ENCODE measurements at places on chromosomes 2 and 18.

- no peak for DNase-seq
These were observed 113.7 kb upstream of the MAP4K3 start for GRCh38 chr2:39550701-39551285.

DNA sequence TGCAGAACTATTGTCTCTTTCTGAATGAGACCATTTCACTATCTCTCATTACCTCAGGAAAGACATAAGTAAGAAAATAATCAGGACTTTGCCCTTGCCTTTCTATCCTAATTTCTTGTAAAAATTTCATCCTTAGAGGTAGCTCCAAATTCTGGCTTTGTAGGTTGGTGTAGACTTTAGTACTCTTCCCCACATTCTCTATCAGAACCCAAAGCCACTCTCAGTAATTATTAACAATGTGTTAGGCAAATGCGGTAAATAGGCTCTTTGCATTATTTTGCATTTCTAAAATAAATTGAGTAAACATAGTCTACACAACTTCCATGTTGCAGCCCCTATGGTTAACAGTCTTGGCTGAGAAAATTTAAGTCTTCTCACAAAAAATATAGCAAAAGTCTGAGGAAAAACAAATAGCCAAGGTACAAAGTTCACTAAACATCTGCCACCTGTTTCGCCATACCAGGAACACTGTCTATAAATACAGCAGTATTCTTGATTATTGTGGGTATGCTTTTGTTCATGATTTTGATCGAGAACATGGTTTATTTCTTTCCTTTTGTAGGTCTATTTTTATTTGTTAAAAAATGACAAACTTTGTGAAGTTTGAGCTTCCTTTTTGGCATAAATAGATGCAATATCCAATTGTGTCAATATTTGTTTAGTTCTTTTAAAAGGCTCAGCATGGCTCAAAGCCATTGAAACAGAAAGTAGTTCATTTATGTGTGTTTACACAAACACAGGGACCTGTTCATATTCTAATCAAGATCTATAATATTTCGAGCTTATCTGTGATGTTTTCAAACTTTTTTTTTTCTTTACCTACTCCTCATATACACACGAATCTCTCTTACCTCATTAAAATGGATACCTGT, 1061.5 kb downstream of the CNTNAP5 start:
- no peak for DNase-seq

GRCh38 chr2:158996378-158996993, 28.0 kb downstream of the TANC1 start:
- DNase-seq, result no peak

GRCh38 chr2:40507432-40507831, 55.5 kb upstream of the SLC8A1 start:
- no peak for DNase-seq

- DNase-seq, result no peak
These were observed 1262.2 kb upstream of the PIK3C3 start for GRCh38 chr18:40692871-40693270.

GRCh38 chr2:24259316-24259715, 84.5 kb downstream of the FAM228A start:
- no peak for DNase-seq

DNA sequence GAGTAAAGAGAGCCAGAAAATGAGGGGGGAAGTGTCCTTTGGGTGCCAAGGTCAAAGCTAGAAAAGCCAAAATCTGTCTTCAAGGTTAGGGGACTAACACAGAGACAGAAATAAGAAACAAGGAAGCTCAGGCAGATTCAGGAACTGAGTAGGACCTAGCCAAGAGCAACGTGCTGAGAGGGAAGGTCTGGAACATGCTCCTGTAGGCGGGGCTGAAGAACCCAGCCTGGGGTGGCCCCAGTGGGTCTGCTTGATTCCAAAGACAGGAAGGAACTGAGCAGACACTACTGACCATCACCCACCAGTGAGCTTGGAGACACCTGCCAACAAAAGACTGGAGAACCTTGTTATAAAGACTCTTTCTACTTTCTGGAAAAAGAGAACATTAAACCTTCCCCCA, 105.1 kb downstream of the SP3 start:
- DNase-seq, result no peak

DNA sequence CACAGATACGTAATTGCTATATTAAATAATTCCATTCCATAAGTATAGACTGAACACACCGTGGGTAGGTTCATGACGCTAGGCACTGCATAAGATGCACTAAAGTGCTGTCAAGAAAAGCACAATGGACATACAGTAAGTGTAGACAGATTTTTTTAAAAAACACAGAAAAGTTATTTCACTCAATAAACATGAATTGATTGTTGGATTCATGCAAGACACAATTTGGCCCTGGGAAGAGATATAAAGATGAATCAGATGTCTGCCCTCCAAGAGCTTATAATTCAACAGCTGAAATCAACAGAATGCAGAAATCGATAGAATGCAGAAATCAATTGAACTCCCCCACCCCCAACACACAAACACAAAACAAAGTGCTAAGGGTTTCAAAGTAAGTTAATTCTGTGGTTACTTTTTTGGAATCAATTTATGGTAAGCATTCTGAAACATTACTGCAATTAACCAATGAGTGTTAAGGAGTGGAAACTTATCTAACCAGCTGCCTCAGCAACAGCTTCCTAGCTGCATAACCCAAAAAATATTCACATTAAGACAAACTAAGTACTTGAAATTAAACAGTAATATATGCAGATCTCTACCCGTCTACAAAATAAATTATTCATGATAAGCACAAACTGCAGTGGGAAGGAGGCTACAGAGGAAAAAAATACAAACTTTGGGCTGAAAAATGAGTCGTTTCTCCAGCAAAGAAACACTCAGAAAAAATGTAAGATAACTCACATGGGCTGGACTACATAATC, 1.6 kb downstream of the NBAS start:
- no peak for DNase-seq

DNA sequence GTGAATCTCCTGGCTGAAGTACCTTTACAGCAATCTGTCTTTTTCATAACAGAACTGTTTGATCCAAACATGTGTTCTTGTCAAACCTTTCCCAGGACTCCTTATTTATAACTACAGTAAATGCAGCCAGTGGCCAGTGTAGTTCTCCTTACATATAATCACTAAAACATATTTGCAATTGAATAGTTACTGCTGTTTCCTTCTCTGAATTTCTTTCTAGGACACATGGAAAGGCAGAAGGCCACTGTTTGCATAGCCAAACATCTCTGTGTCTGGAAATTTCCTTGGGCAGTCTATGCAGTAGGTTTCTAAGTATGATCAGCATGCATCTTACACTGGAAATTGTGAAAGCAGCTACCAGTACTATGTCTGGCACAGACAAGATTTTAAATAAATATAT, 57.4 kb upstream of the COL3A1 start:
- DNase-seq, result no peak

GRCh38 chr2:202035941-202036372, 2.3 kb downstream of the FZD7 start:
- no peak for DNase-seq

- no peak for DNase-seq
These were observed 63.8 kb downstream of the HAUS1 start for GRCh38 chr18:46167971-46168370.

GRCh38 chr2:198106621-198107385, 302.4 kb downstream of the PLCL1 start:
- no peak for DNase-seq

DNA sequence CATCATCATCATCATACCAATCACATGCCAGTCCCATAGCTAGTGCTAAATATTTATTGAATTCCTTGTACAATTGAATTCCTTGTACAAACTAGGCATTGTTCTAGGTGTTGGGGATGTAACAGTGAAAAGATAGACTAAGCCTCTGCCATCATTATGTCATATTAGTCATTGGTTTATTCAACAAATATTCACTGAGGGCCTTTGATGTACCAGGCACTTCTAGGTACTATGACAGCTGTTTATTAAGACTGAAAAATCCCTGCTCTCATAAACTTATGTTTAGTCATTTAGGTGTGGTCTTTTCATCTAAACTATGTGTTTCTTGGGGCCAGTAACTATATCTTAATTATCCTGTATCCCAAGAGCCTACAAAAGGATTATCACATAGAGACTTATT, 412.3 kb upstream of the ETAA1 start:
- DNase-seq, result no peak

GRCh38 chr2:126668254-126668653, 12.3 kb downstream of the GYPC start:
- DNase-seq, result no peak

DNA sequence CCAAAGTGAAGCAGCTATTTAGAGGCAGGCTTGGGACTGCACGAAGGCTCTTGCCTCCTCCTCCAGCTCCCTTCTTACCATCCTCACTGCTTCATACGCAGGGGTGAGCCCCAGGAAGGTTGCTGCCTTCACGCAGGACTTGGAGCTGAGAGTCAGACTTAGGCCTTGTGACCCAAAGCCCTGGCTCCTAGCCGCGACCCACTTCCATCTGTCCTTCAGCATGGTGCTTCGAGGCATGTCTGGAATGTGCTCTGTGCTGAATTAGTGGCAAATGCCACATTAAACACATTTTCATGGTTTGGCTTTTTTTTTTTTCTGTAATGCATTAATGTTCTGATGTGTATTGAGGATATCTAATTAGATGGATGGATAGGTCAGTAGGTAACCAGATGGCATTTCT, 37.5 kb downstream of the ITGB1BP1 start:
- no peak for DNase-seq

GRCh38 chr2:61911510-61911909, 6.0 kb downstream of the COMMD1 start:
- no peak for DNase-seq

GRCh38 chr2:202786842-202787241, 84.7 kb downstream of the ICA1L start:
- no peak for DNase-seq

GRCh38 chr2:234795272-234795920, 156.4 kb upstream of the SH3BP4 start:
- DNase-seq, result no peak

- DNase-seq, result peak; percentile 86
These were observed 810 bp upstream of the RBFA start for GRCh38 chr18:80033181-80034067.
